ENCODE measurements at places on chromosomes 16 and 17.

DNA sequence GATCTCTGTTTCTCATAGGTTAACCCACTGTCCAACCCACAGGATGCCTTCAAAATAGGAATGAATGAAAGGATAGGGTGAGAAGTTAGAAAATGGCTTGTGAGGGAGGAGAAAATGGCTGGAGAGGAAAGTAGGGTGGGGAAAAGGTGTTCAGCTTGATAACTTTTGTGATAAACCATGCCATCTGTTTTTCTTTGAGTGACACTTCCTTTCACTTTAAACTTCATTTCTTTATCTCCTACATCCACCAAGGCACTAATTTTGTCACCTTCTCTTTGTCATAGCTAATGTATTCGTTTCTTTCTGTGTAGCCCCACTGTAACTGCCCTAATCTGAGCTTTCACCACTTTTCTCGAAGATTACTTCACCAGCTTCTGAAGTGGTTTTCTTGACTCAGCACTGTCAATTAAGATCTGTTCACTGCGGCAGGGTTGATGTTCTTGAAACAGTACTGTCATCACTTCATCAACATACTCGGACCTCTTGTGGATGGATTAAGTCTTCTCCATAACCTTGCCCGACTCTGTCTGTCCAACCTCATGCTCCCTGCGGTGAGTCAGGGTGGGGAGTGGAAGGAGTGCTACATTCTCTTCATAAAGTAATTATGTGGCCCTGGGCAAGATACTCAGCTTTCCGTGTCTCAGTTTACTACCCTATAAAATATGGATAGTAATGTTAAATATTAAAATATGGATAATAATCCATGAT, 5.5 kb upstream of the KRT10 start:
- DNase-seq: no peak

DNA sequence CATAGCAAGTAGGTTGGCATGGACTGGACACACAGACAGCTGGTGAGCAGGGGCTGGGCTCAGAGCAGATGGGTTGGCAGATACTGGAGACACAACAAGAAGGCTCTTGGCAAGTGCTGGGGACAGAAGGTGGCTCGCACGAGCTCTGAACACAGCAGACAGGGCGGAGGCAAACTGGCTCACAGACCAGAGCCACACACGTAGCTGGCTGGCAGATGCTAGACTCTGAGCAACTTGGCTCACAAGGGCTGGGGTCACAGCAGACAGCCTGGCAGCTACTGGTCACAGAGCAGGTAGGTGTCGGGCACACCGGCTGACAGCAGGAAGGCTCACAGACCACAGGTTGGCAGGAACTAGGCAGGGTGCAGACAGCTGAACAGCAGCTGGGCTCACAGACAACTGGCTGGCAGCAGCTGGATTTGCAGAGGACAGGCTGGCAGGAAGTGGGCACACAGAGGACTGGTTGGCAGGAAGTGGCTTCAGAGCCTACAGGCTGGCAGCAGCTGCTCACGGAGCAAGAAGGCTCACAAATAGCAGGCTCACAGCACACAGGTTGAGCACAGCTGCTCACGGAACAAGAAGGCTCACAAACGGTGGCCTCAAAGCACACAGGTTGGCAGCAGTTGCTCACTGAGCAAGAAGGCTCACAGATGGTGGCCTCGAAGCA, 725 bp downstream of the KRTAP16-1 start:
- peak; percentile 32 for DNase-seq

GRCh38 chr16:49487746-49488145, 114.1 kb downstream of the C16orf78 start:
- DNase-seq: no peak

DNA sequence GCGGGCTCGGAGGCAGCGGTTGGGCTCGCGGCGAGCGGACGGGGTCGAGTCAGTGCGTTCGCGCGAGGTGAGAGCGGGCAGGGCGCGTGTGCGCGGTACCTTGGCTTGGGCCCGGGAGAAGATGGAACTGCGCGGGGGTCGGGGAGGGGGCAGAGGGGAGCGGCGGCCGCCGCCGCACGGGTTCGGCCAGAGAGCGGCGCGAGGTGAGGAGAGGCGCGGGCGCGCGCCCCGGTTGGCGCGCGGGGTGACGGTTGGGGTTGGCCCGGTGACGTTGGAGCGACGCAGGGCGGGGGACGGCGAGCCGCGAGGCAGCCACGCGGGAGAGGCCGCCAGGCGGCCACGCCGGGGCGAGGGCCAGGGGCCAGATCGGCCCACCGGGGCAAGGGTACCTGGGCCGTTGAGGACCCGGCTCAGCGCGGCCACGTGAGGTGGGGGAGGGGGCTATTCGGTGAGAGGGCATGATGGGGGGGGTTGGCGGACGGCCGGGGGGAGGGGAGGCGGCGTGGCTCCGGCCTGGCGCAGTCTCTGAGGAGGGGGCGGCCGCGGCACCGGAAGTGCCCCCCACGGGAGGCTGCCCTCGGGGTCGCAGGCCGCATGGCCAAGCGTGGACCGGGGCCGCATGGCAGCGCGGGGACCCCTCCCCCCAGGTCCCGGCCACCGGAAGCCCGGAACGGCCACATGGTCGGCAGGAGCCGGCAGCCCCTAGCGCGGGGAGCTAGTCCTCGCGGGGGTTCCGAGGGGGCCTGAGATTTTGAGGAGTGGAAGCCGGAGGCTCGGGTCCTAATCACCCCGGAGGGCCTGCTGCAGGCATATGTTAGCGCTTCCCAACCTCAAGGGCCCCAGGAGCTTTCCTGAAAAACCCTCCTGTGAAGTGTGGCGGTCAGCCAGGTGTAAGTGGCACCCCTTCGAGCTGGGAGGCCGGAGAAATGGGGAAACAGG, 527 bp downstream of the EIF5A start:
- DNase-seq: no peak

DNA sequence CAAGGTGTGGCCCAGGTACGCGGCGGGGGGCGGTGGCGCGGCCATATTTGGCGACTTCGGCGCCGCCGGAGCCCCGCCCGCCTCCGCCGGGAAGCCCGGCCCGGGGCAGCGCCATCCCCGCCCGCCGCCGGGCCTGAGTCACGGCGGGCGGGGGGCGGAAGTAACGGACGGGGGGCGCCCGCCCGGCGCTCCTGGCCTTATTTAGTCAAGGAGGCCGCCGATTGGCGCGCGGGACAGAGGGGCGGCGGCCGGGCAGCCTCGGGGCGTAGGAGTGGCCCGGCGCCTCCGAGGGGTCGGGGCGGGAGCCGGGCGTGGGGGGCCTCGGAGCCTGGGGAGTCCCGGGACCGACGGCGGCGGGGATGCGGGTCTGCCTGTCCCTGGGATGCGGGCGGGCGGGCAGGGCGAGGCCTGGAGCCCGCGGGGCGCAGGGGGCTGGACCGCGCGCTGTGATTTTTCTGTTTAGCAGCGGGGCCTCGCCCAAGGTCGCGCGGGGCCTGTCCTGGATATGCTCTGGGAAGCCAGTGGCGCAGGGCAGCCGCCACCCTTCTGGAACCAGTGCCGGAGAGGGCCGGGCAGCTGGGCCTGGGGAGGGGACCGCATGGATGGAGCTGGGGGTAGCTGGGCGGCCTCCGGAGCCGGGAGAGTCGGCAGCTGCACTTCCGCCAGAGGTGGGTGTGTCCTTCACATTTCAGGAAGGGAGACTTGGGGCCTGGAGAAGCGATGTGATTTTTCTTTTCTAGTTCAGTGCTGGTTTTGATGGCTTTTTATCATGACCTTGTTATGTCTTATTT, 2.3 kb upstream of the ACTG1 start:
- DNase-seq: peak; percentile 62

- no peak for DNase-seq
These were observed 292.7 kb downstream of the IRF8 start for GRCh38 chr16:86191663-86192062.

GRCh38 chr17:32298721-32299579, 33.3 kb downstream of the RHBDL3 start:
- no peak for DNase-seq

DNA sequence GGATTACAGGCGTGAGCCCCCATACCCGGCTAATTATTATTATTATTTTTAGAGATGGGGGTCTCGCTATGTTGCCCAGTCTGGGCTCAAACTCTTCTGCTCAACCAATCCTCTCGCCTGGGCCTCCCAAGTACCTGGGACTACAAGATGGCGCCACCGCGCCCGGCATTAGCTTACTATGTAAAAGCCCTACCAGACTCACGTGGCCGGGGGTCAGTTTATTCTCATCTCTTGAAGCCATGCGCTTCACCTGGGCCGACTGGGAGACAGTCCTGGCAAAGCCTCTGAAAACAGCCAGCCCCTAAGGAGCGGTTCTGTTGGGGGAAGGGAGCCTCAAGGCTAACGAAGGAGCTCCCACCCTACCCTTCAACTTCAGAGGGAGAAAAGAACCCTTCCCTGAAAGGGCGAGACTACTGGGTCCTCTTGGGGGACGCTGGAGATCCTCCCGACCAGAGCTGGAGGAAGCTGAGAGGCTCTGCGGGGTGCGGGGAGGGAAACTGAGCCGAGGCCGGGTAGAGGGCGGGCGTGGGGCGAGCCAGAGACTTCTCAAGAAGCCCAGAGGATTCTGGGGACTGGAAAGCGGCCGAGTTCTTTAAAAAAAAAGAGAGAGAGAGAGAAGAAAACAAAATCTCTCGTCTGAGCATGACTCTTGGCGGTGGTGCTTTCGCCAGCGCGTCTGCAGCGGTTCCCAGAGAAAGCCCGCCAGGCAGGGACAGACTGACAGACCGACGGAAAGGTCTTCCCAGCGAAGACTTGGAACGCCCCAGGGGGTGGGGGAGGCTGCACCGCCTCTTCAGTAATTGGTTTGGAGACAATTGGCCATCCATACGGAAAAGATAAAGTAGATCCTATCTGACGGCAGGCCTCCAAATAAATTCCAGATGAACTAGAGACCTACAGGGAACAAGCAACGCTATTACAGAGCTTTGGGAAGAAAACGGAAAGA, 5.6 kb upstream of the TUBG2 start:
- DNase-seq: no peak

- no peak for DNase-seq
These were observed 15.0 kb upstream of the PEMT start for GRCh38 chr17:17606416-17607000.

DNA sequence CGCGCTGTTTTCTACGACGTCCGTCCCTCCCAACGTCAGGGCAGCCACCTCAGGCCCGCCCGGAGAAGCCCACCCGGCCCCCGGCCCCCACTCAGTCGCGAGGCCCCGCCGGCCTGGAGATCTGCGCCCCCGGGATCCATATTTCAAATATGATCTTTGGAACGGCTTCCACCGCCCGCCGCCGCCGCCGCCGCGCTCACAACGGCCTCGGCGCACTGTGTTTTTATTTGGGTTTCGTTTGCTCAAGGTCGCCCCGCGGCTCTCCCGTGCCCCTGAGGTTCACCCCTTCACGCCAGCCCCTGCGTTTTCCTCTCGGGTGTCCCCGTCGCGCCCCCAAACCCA, 4.2 kb upstream of the CBX4 start:
- no peak for DNase-seq

DNA sequence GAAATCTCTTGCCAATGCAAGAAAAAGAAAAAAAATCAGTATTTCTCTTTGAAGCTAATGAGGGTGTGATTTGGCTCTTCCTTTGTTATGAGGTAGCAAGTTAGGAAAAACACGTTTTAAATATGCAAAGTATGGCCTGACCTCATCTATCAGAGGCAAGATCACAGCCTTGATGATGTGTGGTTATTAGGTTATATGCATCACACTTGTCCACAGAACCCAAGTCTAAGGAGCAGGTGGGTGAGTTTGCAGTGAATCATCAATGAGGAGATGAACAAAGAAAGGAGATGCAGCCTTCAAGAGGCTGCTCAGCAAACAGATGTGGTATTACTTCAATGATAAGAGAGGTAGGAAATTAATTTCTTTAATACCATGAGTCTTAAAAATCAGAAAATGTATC, 594.8 kb upstream of the CDH5 start:
- no peak for DNase-seq

GRCh38 chr16:30557707-30557956, 542 bp downstream of the ZNF764 start:
- no peak for DNase-seq

GRCh38 chr16:47699106-47699505, 238.0 kb downstream of the PHKB start:
- DNase-seq: no peak

DNA sequence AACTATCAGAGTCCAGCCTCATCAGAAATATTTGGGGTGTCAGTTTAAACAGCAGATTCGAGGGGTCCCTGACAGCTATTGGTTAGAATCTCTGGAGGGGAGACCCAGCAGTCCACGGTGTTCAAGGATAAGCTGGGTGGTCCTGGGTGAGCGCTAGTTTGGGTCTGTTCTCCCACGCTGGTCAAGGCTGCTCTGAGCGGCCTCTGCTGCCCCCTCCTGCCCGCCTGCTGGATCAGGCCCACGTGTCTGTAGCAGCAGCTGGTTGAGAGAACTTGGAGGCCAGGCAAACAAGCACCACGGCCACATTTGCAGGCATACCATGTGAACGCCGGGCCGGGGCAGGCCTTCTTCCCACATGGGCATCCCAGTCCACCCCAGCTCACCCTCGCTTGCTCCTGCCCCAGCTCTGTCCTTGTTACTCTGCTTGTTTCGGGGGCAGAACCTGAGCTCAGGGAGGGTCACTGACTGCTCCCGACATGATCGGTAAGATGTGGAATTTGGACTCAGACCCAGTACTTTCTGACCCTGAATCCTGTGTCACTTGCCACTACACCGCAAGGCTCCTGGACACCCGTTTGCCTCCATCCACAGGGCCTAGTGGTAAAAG, 7.4 kb downstream of the FOXF1 start:
- DNase-seq: no peak
